Adrenal gland (tissue), 19 donors: ENCODE measurements at places on chromosomes 12 and 14.

- peak; percentile 40 for DNase-seq
These were observed 39.4 kb downstream of the MAP1LC3B2 start for GRCh38 chr12:116598311-116599284.

- no peak for DNase-seq
These were observed 39.3 kb upstream of the TSPAN11 start for GRCh38 chr12:30887226-30887625.

DNA sequence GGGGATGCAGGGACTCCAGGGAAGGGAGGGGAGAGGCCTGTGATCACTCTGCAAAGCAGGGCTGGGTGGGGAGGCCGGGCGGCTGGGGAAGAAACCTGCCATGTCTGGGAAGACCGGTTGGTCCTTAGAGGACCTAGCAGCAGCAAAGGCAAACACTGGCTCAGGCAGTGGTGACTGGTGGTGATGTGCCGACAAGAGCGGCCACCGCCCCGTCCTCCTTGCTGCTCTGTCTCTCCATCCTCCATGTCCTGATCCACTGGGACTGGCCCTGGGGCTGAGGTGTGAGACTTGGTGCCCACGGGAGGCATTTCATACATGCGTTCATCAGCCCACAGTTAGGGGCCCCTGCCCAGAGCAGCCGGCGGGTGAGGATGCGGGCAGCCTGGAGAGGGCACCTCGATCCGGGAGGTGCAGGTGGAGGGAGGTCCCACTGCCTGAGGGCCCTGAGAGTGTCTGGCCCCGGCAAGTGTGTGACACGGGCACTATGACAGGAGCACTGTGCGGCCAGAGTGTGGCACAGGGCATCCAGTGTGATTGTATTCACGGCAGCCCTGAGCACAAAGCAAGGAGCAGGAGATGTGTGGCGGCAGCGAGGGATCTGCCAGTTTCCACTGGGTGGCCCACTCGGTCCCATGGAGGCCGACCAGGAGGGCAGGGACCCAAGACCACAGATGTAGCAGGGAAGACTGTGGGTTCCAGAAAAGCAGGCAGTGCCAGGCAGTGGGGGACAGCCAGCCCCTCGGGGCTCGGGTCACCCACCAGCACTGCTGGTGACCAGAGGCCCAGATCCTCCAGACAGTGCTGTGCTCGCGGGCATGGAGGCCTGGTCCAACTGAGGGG, 13.9 kb downstream of the ANKRD9 start:
- DNase-seq, result no peak

DNA sequence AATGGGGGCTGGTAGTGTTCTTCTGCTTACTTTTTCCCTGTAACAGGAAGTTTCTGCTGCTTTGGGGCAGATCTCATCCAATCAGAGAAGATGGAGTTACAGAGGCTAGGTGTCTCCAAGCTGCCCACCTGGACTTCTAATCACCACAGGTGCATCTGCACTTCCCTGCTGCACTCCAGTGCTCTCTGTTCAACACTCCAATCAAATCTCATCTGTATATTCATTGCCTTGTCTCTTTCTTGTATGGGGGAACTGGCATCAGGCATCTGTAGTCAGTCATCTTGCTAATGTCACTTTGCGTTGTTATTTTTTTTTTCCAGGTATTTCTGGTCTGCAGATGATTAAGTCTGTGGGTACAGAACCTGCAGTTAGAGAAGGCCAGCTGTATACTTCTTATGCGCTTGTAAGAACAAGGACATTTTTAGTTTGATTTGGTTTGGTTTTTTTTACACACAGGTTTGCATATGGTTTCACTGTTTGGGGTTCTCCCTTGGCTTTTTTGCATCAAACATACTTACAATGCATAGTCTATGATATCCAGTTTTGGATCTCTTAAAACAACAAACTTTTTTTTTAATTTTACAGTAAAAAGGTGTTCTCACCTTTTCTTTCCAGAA, 116.0 kb downstream of the METTL25 start:
- no peak for DNase-seq

- DNase-seq, result no peak
These were observed 24.1 kb upstream of the SYCP3 start for GRCh38 chr12:101763246-101763931.

GRCh38 chr14:66056926-66057552, 429.1 kb upstream of the CCDC196 start:
- no peak for DNase-seq

- peak; percentile 16 for DNase-seq
These were observed 3.7 kb downstream of the GPR132 start for GRCh38 chr14:105061428-105062047.
